Occipital lobe (tissue), 3 donors: ENCODE measurements at places on chromosomes 2 and 18.

DNA sequence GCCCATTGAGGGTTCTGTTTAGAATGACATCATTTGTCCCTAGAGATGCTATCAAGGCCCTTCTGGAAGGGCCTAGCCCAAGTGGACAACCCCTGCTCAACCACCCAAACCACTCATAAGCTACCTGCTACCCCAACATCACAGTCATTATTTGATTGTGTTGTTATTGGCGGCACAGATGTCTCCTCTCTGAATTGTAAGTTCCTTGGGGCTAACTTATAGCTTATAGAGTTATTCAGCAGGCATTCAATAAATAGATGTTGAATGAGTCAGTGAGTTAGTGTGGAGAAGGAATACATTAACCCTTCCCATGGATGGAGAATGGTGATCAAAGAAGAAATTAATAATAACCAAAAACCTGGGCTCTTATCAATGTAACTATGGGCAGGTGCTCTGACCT lies 80.0 kb downstream of the ACAA2 start:
- no peak for DNase-seq

DNA sequence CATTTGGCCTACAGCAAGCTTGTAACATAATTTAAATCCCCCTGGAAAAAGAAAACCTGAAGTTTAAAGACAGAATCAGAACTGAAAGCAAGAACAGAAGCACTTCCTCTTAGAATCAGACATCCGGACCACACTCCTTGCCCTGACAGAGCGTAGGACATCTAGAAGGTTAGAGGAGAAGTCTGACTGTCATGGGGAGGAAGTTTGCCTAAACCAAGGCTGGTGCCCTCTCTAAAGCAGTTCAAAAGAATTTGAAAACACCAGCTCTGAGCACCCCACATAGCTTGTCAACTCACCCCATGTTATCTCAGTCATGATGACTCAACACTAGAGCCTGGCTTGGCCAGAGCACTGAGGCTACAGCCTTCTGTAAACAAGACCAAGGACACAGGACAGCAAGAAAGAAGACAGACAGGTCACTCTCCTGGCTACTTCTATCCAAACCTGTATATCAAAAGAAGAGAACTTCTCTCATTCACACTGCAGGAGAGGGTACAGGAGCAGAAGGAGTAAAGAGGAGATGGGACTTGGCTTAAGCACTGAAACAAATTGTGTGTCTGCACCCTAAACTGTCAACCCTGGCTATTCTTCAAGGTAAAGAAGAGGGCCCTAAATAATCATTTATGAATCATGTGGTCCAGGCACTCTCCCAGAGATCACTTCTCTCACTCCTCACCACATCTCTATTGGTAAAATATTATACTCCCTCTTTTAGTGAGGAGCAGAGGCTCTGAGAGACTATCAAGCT lies 198.6 kb downstream of the MEMO1 start:
- DNase-seq = no peak

- DNase-seq = no peak
Measured at GRCh38 chr2:59734743-59735142, 818.7 kb downstream of the BCL11A start.

DNA sequence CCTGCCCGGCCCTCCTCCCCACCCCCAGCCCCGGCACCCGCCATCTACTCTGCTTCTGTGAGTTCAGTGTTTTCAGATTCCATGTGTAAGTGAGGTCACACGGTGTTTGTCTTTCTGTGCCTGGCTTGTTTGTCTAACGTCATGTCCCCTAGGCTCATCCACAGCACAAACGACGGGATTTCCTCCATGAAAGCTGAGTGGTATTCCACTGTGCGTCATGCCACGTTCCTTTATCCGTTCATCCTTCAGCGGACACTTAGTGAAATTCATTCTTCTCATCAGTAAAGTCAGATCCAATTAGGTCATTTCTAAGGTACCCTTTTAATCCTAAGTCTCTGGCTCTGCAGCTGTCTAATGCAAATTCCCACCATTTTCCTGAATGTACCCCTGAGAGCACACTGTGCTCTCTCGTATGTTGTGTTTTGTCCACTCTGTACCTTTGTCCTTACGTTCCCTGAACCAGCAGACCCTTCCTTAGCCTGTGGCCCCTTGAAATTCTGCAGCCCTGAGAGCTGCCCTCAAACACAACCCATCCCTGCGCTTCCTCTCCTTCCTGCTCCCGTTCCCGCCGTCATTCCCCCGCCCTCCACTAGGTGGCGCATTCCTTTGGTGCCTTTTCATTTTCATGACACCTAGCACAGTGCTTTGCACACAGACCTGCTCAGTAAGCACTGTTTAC lies 44.1 kb downstream of the TRAPPC12 start:
- no peak for DNase-seq
